ENCODE measurements at places on chromosomes 6 and 20. TPM values are rescaled to one million over a fixed set of nuclear protein-coding genes. Genes with fewer than 3 reads are reported as not detected.

EYA4 gene
- total RNA-seq = 1.9 TPM

C20orf202 gene
- 1.1 TPM for total RNA-seq

CNKSR3 gene
- 2.4 TPM for total RNA-seq

HTR1E gene
- not detected for total RNA-seq

FAM209B gene
- total RNA-seq = not detected

SRF gene
- total RNA-seq = 8.5 TPM

NRSN1 gene
- not detected for total RNA-seq

MGME1 gene
- 7.8 TPM for total RNA-seq

BPIFB2 gene
- not detected for total RNA-seq

GRM1 gene
- total RNA-seq = under 0.01 TPM

FOXQ1 gene
- not detected for total RNA-seq

OR2H1 gene
- total RNA-seq = not detected

VSTM2L gene
- 1.9 TPM for total RNA-seq

JPH2 gene
- 8.7 TPM for total RNA-seq

AKAP12 gene
- 454 TPM for total RNA-seq

GSTA1 gene
- not detected for total RNA-seq

PRRT1 gene
- 0.57 TPM for total RNA-seq

BPI gene
- not detected for total RNA-seq

GJA10 gene
- not detected for total RNA-seq

Measured in subcutaneous adipose tissue (tissue), 4 donors.